H9 (cell line): ENCODE measurements at places on chromosomes 2 and 18.

GRCh38 chr18:8478166-8478967 is 130.9 kb upstream of the RAB12 start:
- DNase-seq, result peak; percentile 89

DNA sequence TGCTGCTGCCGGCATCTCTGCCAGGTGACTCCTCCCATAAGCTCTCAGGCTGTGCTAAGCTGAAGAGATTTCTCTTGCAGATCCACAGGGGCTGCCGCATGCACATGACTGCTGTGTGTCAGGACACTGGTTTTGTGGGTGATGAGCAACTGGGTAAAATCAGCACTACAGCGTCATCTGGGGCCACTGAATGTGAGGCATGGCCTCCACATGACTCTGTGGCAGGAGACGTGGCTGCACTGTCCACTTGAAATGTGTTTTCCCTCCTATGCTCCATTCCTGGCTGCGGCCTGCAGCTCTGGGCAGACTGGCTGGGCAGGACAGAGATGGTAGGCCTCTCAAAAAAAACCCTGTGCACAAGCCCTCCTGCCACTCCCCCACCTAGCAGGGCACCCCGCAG is 63.6 kb downstream of the MARCO start:
- DNase-seq, result no peak

DNA sequence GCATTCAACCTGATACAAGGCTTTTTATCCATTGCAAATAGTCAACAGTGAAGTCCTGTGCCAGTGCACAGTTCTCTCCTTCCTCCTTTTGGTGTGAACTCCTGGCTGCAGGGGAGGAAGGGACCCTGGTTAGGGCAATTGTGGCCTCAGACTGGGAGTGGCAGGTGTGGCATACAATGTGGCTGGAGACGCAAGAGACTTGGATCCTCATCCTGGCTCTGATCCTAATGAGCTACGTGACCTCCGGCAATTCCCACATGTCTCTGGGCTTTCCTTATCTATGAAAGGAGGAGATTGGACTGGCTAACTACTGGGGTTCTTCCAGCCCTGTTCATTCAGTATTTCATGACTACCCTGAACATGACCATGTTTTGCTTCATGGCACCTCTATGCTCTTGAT is 10.5 kb upstream of the IL1A start:
- DNase-seq, result no peak

DNA sequence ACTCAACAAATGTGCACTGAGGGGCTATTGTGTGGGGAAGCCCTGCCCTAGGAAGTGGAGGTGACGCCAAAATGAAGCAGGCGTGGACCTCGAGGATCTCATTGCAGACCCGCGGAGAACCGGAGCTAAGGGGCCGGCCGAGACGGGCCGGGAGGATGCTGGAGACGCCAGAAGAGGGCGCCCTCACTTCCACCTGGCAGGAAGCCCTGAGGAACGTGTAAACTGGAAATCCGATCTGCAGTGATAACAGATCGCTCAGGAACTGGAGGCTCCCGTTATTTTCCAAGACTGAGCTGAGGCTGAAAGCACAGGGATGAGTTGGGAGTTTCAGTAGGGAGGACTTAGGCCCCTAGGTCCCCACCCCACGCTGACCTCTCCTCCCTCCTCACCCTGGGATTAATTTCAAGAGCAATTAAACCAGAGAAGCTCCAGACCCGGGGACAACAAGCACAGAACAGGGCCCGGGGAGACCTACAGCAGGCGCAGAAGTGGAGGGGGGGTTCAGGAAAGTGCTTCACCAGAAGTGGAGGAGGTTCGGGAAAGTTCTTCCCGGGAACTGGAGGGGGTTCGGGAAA is 7.7 kb upstream of the COL6A3 start:
- peak; percentile 90 for DNase-seq
